ENCODE measurements at places on chromosomes 3 and 15.

GRCh38 chr15:67389975-67390374 is 131.0 kb upstream of the C15orf61 start:
- DNase-seq, result no peak

GRCh38 chr3:107429320-107430181 is 52.3 kb downstream of the CCDC54 start:
- peak; percentile 87 for DNase-seq

DNA sequence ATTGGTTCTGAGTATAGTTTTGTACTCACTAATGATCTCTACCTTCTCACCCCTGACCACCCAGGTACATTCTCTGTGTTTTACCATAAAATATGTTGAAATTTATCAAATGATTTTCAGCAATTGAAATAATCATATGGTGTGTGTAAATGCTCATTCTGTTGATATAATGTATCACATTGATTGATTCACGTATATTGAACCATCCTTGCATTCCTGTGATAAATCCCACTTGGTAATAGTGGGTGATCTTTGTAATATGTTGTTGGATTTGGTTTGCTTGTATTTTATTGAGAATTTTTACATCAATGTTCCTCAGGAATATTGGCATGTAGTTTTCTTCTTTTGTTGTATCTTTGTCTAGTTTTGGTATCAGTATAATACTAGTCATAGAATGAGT is 1497.6 kb downstream of the OTOL1 start:
- DNase-seq, result no peak

DNA sequence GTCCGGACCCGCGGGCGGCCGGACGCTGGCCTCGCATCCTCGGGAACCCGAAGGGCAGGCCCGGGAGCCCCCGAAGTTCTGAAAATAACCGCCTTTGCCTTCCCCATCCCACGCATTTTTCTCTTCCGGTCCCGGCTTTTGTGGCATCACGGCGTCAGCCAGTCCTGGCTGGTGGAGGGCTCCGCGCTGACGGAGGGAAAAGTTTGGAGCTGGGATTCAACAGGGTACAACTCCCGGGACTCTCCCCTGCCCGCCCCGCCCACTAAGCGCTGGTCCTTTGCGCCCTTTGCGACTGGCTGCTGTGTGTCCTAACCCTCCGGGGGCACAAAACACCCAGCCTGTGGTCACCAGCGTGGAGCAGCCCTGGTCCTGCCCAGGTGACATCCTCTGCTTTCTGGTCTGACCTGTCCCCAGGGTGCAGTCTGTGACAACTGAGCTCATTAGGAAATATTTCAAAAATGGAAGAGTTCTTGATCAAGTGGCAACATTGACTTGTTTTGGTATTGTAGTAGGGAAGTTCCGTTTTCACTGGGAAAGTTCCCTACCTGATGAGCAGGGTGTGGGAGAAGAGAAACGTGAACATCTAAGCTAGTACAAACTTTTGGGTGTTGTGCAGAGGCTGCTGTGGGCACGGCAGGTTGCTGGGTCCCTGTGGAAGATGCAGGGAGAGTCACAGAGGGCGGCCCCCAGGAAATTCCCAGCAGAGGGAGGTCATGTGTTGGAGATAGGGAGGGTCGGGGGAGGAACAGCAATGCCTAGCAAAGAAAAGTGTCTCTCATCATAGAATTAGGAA is 775 bp downstream of the ARNT2 start:
- DNase-seq, result peak; percentile 35

DNA sequence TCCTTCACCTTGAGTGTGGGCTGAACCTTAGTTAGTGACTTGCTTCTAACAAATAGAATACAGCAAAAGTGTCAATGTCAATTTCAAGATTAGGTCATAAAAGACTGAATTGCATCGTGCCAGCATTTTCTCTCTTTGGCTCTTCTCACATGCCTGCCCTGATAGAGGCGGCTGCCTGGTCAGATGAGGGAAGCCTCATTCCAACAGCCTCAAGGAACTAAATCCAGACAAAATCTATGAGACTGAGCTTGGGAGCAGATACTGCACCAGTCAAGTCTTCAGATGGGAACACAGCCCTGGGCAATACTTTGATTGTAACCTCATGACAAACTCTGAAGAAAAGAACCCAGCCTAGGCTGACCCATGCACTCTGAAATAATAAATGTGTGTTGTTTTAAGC is 63.5 kb upstream of the MFGE8 start:
- DNase-seq, result no peak

GRCh38 chr15:78052545-78052944 is 25.0 kb downstream of the TBC1D2B start:
- DNase-seq, result no peak

DNA sequence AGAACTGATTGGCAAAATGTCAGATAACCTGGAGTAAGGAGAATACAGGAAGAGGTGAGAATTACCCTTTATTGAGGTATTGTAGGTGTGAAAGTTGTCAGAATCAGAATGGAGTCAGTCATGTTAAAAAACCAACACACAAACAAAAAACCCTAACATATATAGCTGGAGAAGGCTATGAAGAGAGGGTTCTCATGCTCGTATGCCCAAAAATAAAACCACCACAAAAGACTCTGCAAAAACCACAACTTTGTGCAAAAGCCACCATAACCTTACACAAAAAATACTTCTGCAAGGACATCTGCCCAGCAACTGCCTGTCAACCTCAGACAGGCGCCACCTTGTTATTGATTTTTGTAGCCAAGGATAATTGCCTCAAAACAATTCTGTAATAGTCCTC is 136.0 kb downstream of the CD47 start:
- no peak for DNase-seq

DNA sequence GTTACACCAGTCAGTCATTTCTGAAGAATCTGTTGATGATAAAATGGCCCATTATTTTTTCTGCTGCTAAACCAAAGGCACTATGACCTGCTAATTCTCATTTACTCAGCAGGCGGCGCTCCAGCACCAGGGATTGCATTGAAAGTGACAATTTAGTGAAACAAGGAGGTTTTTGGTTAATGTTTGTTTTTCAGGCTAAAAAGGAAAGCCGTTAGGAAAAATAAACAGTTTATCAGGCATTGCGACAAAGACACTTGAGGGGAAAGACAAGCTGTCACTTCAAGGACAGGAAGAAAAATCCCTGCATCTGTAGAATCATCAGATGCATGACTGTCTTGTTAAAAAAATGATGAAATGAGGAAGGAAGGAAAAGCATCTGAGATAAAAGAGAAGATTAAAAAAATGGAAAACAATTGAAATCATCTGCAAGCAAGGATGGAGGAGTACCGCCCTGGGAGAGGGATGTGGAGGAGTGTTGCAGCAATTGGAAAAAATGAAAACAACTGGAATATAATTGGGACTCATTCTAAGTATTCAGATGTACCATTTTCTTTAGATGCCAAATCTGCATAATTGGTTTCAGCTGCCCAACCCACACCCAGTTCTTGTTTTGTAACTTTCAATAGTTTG is 54.0 kb downstream of the NR1D2 start:
- peak; percentile 42 for DNase-seq

- no peak for DNase-seq
Observed at GRCh38 chr3:197064771-197065170, 35.2 kb upstream of the MELTF start.

GRCh38 chr3:24365168-24365567 is 129.5 kb downstream of the THRB start:
- peak; percentile 68 for DNase-seq

- DNase-seq, result no peak
Observed at GRCh38 chr3:188931531-188931930, 240.2 kb upstream of the TPRG1 start.

- DNase-seq, result no peak
Observed at GRCh38 chr15:75007216-75007615, 11.9 kb downstream of the SCAMP5 start.

GRCh38 chr3:56154297-56154696 is 314.0 kb downstream of the ERC2 start:
- no peak for DNase-seq

DNA sequence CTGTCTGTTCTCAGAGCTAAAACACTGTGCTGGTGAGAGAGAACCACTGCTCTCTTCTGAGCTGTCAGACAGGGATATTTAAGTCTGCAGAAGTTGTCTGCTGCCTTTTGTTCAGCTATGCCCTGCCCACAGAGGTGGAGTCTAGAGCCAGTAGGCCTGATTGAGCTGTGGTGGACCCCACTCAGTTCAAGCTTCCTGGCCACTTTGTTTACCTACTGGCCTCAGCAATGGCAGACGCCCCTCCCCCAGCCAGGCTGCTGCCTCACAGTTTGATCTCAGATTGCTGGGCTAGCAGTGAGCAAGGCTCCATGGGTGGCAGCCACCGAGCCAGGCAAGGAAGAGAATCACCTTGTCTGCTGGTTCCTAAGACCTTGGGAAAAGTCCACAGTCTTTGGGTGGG is 21.0 kb upstream of the CACNA1D start:
- no peak for DNase-seq
